ENCODE measurements at places on chromosomes 2 and 18.
A peak's percentile ranks its signal among the peaks of the same experiment; 100 is the strongest.

GRCh38 chr18:72063001-72063400, 481.1 kb downstream of the CBLN2 start:
- DNase-seq = no peak

GRCh38 chr2:191863988-191864387, 17.1 kb upstream of the CAVIN2 start:
- peak; percentile 76 for DNase-seq

- DNase-seq = no peak
These were observed 151.8 kb downstream of the B3GNT2 start for GRCh38 chr2:62347563-62348270.

DNA sequence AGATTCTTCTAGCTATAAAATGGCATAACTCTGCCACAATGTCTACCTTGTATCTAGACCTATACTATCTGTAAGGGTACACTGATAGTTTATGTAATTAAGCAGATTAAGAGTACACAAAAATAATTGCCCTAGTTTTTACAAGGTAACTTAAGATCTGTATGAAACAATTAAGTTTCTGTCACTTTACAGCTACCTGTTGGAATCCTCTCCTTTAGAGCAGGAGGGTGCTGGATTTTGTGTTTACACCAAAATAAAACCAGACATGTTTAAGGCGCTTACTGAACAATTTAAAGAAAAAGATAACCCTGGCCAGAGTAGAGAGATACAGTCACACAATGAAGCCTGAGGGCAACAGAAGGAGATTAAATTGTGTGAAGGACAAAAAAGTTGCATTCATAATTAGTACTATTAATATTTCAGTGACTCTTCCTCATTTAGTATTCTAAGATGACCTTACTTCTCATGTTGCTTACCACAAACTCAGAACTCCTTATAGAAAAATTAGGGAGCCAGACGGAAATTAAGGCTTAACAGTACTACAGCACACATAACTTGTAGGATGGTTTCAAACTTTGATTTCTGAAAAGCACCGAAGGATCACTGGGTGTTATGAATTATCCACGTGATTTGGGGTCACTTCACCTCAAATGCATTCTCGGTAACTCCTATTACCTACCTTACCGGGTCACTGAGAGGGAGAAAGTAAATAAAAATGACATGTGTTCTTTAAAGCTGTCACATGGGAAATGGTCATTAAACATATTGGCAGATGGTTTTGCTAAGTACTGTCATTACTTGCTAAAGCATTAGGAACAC, 1.0 kb downstream of the DARS1 start:
- no peak for DNase-seq

DNA sequence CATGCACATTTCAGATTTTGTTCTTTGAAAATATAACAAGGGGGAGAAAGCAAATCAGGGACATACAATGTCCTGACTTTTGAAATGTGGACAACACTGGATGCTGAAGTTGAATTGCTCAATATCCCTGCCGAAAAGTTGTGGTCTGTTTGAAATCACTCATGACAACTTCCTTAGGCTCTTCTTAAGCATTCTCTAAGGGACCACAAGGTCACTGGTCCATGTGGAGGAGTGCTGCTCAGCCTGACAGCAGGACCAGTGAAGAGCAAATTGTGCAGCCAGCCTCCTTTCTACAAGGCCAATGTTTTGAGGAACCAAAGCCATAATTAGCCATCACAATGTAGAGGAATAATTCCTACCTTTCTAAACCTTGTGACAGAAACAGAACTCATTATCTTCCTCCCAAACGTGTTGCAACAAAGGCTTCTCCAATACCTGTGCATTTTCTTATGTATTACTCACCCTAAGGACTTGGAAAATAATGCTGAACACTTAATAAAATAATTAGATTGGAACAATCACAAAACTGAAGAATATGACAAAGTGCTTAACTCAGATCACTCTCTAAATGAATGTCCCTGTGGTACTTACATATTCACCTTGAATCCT, 1477.6 kb upstream of the NXPH2 start:
- DNase-seq = no peak

GRCh38 chr18:73945130-73945792, 202.4 kb downstream of the FBXO15 start:
- DNase-seq = peak; percentile 49

DNA sequence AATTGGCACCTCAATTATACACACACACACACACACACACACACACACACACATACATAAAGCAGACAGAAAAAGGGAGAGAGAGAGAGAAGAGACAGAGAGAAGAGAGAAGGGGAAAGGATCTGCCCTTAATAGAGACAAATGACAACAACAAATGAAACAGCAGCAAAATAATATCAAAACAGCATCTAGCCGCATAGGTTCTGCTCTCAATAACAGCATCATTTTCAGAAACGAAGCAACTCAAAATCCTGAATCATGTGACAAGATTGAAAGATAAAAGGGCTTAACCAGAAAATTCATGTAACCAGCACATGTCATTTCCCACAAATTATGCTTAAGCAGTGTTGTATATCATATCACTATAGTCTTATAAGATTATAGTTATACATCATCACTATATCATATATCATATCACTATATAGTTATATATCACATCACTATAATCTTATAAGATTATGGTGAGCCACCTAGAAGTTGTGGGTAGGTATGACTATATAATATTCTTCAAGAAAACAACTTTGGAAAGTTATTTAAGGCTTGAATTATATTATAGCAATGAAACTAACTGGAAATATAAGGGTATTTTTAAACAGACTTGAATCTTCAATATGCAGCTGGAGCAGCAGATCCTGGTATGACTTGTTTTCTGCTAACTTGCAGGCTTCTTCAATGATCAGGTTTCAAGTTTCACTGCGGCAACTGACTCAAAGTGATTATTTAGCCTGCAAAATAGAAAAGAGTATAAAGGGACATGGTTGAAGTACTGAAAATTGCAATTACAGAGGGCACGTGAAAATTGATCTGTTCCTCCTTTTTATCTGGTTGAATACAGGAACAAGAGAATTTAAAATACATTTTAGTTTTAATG, 16.1 kb upstream of the VPS54 start:
- peak; percentile 34 for DNase-seq

DNA sequence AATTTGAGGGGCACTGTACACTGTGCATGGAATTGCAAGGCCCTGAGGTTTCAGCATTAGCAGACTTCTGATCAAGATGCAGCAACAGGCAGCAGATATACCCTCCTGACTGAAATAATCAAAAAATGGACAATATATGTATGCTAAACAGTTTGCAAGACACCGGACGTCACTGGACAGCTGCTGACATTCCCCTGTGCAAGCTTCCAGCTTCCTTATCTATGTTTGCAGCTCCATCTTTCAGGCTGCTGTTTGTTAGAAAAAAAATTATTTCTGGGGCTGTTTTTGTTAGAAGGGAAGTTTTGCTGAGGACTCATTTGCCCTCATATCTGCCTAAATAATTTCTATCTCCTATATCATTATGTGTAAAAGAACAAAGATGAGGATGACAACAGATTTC, 179.5 kb upstream of the BCL2L11 start:
- no peak for DNase-seq

GRCh38 chr2:190177249-190178040, 114.9 kb upstream of the MSTN start:
- DNase-seq = no peak

- no peak for DNase-seq
These were observed 11.8 kb upstream of the CDC42EP3 start for GRCh38 chr2:37683241-37683640.

DNA sequence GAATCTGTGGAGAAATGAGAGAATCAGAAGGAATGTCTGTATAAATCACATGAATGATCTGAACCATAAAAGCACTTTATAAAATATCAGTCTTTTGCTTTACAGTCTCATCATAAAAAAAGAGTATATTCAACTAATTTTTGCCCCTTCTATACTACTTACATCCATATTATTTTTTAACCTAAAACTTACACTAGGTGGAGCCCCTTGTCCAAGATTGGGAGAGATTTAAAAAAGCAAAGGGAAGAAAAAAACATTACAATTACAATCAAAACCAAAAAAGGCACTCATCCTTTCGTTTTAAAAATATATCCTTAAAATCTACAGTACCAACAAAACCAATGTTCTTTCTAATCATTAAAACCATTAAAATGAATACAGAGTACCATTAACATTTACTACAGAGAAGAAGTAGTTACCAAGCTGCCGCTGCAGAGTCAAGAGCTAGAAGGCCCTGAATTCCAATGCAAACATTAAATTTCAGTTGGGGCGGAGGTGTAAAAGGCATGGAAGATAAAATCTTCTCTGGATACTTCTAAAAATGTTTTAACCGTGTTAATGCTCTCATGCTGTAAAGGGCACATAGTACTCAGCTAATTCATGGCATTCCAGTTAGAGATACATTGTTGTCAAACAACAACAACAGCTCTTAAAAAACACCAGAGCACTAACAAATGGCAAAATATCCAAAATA, 56.7 kb upstream of the EPB41L3 start:
- DNase-seq = peak; percentile 3

- DNase-seq = peak; percentile 20
These were observed 430.1 kb downstream of the FBXO15 start for GRCh38 chr18:73717570-73717969.

DNA sequence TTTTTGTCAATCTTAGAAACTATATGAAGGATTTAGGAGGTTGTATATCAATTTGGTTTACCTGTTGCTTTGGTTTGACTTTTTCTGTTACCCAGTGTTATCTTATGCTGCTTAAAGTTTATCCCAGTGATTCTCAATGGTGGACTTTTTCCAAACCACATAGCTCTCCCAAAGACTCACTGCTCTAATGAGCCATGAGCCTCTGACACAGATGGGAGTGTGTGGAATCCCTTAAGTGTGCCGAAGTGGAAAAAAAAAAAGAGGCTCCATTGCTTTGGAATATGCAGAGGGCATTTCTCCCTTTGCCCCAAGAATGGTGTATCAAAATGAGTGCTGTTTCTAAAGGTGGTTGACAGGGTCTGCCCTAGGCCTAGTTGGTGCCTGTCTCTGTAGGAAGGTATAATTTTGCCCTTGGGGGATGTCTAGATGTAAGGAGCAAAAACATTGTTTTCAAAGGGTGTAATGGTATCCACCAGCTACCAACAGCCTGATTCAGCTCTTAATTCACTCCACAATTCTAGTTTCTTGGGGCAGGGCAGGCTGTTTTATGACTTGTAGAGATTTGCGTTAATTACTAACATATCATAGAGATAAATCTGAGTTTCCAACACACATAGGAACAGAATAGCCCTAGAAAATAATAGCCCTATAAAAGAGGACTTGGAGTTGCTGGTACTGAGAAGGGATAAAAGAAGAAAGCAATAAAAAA, 64.3 kb upstream of the CYP26B1 start:
- DNase-seq = peak; percentile 95

DNA sequence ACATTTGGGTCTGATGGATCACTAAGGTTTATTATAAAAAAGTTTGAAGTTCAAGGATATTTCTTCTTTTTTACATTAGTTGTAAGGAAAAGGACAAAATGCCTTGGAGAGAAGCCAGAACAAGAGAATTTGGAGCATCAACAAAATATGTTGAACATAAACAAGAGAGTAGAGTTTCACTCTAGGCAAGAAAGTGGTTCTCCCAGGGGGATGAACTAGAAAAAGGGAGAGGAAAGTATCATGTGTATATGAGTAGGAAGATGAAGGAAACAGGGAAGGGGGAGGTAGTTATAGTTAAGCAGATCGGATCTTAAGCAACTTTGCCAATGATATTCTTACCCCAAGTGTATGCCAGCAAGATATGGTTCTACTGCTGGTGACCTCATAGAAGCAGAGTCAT, 63.8 kb upstream of the GALNT3 start:
- no peak for DNase-seq

DNA sequence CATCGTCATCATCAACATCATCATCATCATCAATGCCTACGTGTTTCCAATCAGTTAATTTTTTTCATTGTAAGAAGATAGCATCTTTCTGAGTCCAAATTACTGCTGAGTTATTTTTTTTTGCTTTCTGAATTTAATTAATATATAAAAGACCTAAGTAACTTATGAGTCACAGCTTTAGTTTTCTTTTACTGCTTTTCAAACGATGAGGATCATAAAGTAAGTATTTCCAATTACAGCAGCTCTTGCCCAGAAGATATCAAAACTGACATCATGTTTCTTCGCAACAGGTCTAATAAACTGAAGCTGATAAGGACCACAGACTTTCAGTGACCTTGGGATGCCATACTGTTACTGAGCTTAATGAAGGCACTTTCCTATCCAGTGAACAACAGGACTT, 442.2 kb downstream of the DSEL start:
- no peak for DNase-seq

- no peak for DNase-seq
These were observed 123.2 kb downstream of the PTH2R start for GRCh38 chr2:208529796-208530195.

DNA sequence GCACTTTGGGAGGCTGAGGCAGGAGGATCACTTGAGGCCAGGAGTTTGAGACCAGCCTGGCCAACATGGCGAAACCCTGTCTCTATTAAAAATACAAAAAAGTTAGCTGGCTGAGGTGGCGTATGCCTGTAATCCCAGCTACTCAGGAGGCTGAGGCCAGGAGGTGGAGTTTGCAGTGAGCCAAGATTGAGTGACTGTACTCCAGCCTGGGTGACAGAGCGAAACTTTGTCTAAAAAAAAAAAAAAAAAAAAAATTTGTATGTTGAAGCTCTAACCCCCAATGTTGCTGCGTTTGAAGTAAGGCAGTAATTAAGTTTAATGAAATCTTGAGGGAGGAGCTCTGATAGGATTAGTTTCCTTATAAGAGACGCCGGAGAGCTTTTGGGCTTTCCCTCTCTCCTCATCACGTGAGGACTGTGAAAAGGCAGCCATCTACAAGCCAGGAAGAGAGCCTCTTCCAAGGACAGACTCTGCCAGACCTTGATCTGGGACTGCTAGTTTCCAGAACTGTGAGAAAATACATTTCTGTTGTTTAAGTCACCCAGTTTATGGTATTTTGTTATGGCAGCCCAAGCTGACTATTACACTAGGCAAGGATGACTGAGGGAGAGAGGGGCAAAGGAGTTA, 11.5 kb upstream of the PNPT1 start:
- DNase-seq = no peak

GRCh38 chr2:196238836-196239380, 67.5 kb upstream of the STK17B start:
- DNase-seq = peak; percentile 73

- DNase-seq = no peak
These were observed 195.4 kb upstream of the KLHL14 start for GRCh38 chr18:32968248-32968647.

DNA sequence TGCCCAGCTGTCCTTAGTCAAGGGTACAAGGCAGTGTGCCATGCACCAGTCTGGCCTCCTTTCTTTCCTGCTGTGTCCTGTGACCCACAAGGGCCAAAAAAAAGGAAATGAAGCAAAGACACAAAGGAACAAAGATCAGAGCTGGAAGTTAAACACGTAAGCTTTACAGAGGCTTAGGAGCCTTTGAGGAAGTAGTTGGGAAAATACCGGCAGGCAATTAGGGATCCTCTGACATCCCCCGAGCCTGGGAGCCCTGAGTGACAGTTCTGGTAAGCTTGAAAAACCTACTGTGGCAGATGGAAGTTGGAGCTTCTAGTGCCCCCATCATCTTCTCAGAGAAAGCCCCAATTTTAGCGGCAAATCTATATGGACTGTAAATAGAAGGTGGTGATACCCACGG, 78.5 kb downstream of the SPRED2 start:
- DNase-seq = no peak

GRCh38 chr2:75466708-75467311, 93.9 kb downstream of the EVA1A start:
- no peak for DNase-seq

GRCh38 chr2:224958873-224959272, 83.4 kb downstream of the DOCK10 start:
- no peak for DNase-seq
